GDM1 (cell line): ENCODE measurements at places on chromosomes 12 and 14.

GRCh38 chr12:103241184-103241583 is 254.6 kb downstream of the C12orf42 start:
- DNase-seq, result no peak

DNA sequence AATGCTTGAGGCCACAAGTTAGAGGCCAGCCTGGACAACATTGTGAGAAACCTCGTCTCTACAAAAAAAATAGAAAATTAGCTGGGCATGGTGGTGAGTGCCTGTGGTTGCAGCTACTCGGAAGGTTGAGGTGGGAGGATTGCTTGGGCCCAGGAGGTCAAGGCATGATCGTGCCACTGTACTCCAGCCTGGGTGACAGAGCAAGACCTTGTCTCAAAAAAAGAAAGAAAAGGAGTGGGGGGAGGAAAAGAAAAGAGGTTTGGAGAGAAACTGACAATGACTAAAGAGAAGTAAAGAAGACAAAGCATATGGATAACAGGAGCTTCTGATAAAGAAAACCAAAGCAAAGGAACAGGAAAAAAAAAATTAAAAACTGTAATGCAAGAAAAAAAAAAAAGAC is 37.4 kb upstream of the SELPLG start:
- no peak for DNase-seq

DNA sequence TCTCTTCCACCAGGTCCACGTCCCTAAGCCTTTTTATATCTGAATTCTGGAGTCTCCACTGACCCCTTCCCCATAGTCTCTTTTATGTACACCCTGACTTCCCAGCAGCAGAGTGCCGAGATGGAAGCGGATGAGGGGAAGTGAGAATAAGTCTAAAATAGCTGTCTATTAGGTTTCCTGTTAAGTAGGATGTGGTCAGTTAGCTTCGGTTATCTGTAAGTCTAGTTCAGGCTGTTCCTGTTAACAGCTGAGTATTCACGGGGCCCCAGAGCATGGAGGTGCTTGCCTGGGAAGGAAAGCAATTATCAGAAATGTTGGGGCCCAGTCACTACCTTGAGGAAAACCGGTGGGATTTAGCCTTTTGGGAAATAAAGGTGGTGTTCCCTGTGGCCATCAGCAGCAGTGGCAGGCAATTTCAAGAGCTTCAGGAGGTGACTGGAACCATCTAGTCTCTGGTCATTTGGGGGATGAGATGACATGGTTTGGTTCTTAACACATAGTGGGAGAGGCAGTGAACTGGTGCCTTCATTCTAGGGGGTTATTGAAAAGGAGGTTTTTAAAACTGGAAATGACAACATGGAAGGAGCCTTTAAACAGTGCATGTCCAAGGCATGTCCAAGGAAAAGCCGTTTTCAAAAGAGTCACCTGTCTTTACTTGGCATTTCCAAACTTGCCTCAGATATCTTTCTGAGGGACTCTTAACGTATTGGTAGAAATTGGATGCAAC is 21.8 kb downstream of the CHST11 start:
- peak; percentile 70 for DNase-seq

DNA sequence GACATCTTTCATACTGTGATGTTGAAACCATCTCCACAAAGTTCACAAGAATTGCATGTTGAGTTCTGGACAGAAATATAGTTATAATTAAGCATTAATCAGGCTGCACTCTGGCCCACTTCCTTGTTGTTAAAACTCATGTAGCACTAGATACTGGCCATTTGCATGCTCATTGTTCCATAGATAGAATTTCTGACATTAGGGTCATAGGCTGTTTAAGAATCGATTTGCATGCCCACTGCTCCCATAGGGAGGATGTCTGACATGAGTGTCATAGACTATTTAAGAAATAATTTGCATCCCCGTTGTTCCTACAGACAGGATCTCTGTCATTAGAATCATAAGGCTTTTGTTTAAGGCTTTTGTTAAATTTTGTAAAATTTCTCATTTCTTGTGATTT is 50.2 kb downstream of the MYF5 start:
- DNase-seq, result no peak

- DNase-seq, result no peak
Observed at GRCh38 chr14:52069307-52070050, 620 bp upstream of the NID2 start.

DNA sequence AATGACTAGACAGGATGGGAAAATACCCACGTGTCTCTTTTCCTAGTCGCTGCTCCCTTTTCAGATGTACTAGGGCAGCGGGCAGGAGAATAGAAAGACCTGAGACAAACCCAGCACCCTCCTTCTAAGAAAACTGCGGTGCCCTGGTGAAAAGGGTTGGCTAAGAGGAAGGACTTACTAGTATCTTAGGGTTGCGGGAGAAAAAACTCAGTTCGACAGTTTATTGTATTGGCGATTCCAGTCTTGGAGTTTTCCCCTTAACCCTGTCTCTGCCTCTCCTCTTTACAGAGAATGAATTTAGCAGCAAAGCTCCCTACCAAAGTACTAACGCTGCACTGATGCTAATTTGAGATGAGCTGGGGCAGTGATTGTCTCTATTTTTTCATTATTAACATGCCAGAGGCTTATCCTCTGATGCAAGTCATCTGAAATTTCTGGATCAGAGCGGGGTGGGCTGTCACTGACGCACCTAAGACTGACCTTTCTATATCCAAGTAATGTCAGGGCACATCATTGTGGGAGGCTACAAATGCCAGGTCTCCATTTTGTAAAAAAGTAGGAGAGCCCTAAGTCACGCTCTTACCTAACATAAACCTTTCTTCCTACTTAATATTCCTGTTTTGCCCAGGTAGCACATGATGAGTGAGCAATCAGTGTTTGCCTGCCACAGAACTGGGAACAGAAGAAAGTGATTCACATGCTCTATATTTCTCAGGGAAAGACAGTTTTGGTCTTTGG is 916 bp upstream of the PAWR start:
- no peak for DNase-seq

DNA sequence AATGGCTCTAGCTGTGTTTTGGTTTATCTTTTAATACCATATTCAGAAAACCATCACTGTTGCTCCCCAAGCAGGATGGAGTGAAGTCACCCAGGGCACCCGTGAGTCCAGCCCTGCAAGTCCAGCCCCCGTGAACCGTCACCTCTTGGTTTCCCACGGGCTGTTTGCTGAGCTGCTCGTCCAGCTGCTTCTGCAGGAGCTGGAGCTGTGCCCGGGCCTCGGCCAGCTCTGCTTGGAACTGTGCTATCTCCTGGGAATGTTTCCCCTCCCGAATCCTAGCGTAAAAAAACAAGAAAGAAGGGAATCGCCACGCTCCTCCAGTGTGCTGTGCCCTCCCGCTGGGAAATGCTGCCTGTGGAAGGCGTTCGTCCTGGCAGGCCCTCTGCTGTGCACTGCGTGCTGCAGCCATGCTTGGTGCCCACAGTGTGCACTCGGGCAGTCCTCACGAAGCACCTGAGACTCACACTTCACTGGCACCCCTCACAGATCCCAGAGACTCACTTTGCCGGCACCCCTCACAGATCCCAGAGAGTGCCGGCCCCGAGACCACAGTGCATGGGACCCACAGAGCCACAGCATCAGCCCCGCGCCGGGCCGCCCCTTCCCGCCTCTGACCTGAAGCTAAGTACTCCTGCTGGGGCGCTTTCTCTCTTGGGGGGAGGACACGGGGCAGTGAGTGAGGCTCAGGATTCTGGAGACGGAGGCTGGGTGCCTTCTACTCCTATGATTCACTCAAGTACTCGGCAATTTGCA is 15.4 kb upstream of the ANKLE2 start:
- DNase-seq, result no peak

- DNase-seq, result no peak
Observed at GRCh38 chr12:40439771-40440492, 215.1 kb downstream of the LRRK2 start.

DNA sequence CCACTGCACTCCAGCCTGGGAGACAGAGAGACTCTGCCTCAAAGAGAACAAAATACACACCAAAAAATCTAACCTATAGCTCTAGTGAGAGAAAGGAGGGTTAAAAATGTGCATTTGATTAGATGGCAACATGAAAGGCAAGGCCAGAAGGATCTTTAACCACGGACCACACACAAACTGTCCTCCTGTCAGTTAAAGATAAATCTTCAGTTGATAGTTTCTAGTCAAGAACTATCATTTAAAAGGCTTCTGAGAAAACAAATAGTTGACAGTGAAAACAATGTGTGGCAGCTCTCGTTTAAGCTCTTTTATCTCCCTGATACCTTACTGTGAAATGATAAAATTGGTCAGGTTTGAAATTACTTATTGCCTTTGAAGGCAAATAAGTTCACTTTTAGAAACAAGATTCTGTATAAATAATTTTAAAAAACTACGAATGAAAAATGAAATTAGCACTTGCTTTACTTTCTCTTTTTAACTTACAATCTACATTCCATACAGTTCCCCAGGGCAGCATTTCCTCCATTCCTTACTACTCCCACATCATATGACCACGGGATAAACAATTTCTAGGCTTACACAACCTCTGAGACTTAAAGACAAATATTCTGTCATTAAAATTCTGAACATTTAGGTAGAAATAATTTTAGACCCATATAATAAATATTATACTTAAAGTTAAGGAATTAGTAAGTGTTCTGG is 71.4 kb upstream of the GNPNAT1 start:
- DNase-seq, result no peak

DNA sequence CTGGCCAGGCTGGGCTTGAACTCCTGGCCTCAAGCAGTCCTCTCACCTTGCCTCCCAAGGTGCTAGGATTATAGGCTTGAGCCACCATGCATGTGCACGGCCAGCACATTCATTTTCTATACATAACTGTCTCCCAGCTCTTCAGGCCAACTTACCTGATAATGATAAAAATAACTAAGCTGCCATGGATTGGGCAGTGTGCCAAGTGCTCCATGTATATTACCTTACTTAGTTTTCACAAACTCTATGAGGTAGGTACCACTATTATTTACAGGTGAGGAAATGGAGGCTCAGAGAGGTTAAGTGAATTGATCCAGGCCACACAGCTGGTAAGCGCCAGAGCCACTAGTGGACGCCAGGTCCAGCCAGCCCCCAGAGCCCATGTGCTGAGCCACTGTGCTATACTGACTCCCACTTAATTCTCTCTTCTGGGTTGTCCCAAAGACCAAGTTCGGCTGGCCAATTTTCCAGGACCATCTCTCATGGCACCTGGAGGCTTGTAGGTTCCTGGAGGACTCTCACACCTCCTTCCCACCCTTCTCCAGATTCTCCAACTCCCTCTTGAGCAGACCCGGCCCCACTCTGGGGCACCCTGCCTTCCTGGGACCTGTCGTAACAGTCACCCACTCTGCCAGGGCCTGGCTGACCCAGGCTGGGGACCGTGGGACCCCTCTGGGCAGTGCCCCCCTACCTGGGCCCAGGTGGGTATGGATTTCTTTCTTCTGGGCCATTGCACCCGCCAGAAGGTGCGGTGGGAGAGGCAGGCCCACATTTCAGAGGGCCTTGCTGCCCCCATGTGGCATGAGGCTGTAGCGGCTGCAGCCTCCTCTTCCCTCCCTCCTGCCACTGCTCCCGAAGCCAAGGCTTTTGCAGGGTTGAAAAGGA is 30.2 kb upstream of the CIPC start:
- peak; percentile 25 for DNase-seq

DNA sequence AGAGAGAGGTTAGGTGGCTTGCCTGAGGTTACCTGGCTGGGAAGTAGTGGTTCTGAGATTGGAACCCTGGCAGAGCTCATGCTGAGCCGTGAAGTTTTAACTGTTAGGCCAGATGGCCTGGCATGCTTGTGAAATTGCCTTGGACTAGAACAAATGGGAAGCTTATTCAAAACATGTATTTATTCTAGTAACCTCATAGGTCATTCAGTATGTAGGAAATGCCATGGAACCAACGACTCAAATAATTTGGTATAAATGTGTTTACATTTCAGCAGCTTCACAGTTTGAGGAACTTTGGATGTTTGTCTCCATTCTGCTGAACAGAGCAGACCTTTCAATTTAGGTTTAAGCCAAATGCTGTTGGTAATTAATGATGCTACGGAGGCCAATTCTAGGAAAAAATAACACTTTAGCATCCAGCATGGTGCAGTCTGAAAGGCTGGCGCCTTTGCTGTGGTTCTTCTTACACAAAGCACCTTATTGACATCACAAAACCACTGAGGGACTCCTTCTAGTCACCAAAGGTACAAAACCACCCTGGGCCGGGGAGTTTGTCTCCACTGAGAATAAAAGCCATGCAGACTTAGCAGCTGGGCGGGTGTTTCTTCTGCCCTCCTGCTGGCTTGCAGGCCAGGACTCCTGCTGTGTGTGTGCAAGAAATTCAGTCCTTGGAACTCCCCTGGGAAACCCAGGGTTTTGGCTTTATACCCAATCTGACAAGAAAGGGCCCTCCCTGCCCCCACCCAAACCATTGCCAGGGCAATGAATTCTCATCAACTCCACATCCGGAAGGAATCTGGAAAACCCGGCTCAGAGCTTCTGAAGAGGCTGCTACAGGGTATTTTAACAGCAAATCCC is 64.2 kb downstream of the ELK3 start:
- no peak for DNase-seq

GRCh38 chr12:105229371-105229770 is 6.6 kb downstream of the APPL2 start:
- DNase-seq, result no peak

- DNase-seq, result no peak
Observed at GRCh38 chr12:26011099-26011498, 52.6 kb downstream of the RASSF8 start.

DNA sequence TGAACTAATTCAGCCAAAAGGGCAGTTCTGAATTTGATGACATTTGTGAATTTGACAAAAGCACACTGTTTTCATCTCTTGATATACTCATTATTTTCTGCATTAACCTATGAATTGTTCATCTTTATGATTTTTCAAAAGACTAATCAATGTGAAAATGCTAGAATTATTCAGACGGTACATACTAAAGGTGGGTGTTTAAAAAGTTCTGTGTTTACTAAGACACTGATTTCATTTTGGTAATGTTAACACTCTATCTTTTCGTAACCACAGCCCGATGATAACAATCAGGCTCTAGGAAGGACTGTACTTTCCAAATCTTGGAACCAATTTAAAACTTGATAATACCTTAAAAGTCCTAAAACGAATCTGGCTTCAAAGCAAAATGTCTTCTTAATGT is 9.4 kb downstream of the AKAP5 start:
- no peak for DNase-seq

DNA sequence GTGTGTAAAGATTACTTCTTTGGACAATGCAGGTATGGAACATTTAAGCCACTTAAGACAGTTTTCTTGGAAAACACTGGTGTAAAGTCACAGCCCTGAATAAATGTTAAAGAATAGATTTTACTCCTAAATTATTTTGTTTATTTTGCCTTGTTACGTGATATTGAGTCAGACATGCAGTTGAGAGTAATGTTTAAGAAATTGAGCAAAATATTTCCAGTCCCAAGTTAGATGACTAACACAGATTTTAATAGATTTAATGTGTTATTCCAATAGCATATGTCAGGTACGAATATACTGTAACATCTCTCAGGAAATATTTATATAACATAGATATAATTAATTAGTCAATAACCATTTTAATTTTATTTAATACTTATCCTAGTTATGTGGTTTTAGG is 1361.7 kb downstream of the FSCB start:
- no peak for DNase-seq

DNA sequence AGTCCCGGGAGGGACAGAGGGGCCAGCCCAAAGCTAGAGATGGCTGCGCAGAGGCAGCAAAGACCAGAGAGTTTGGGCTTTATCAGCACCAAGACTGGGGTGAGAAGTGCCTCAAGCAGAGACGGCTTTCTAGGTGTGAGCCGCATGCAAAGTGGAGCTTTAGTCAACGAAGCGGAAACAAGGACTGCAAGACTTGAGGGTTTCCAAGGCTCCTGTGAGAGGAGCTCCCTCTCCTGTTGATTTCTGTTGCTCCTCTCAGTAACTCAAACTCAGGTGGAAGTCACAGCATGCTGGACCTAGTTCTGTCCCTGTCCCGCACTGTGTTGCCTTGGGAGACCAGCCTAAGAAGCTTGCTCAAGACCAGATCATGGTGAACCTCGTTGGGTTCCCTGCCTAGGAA is 327.8 kb downstream of the MED13L start:
- DNase-seq, result no peak
